ENCODE measurements at places on chromosomes 7 and 10.

- no peak for DNase-seq
Observed at GRCh38 chr7:123190109-123190831, 9.5 kb downstream of the SLC13A1 start.

GRCh38 chr10:73759512-73760115 lies 15.4 kb downstream of the SEC24C start:
- no peak for DNase-seq

- no peak for DNase-seq
Observed at GRCh38 chr7:107165341-107165740, 3.5 kb upstream of the HBP1 start.

DNA sequence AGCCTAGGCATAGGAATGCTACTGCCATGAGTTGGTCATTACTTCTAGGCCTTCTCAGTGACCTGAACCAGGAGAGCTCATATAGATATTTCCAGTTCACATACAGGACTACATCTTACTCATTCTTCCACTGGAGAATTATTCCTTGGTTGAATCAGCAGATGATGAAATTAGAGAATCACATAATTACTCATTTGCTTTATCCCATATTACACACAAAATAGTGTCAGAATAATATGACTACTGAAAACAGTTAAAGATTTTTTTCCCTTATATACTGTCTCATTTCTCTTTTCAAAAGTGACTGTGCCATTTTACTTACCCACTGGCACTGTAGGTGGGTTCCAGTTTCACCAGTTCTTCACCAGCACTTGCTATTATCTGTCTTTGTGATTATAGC lies 18.5 kb downstream of the BMS1 start:
- DNase-seq, result no peak

GRCh38 chr10:101053516-101053915 lies 8.3 kb upstream of the KAZALD1 start:
- DNase-seq, result peak; percentile 68

All from fibroblast of the aortic adventitia (primary cell).